Endothelial cell of umbilical vein (primary cell): ENCODE measurements at places on chromosomes 12 and 14. TPM values are rescaled to one million over a fixed set of nuclear protein-coding genes. Genes with fewer than 3 reads are reported as not detected.

- no peak for DNase-seq
These were observed 6.9 kb upstream of the KRT74 start for GRCh38 chr12:52580496-52580895.

GRCh38 chr14:53186532-53186931 is 33.4 kb upstream of the DDHD1 start:
- no peak for DNase-seq

GRCh38 chr14:63761351-63762117 is 33.7 kb upstream of the SGPP1 start:
- no peak for DNase-seq

- no peak for DNase-seq
These were observed 138.1 kb upstream of the C14orf180 start for GRCh38 chr14:104441275-104442106.

CELA1 gene
- total RNA-seq: not detected in 2 replicates
